ENCODE measurements at places on chromosomes 7 and 10. TPM values are rescaled to one million over a fixed set of nuclear protein-coding genes. Genes with fewer than 3 reads are reported as not detected.

GRCh38 chr10:86960003-86960862 is 1.8 kb downstream of the SNCG start:
- no peak overlapping the region for H3K27ac ChIP-seq
- no peaks in the 10 kb centered on the region for H3K36me3 ChIP-seq
- no peaks in the 10 kb centered on the region for H3K27me3 ChIP-seq
- H3K4me3 ChIP-seq = no peak overlapping the region

DNA sequence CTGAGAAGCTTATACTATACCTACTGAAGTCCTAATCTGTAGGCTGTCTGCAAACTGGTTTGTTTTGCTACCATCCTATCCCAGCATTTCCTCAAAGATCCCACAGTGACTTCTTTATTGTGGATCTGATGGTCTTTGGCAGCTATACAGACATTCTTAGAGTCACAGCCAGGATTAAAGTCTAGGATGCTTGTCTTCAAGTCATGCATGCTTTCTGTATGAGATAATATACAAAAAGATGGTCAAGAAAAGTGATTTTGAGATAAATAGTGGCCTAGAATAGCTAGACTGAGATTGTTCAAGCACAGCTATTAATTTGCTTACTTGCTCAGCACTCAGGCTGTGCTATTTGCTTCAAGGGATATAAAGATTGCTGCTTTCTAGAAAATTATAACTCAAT is 454.4 kb downstream of the AUTS2 start:
- no peaks in the 10 kb centered on the region for H3K4me1 ChIP-seq
- H3K27ac ChIP-seq = no peak overlapping the region
- DNase-seq = no peak
- no peaks in the 10 kb centered on the region for H3K36me3 ChIP-seq
- H3K4me3 ChIP-seq = no peak overlapping the region
- H3K27me3 ChIP-seq = peaks cover 2% of the 10 kb centered on the region

- no peak for DNase-seq
- H3K4me3 ChIP-seq = no peak overlapping the region
- H3K4me1 ChIP-seq = peaks cover 32% of the 10 kb centered on the region
- H3K36me3 ChIP-seq = peaks cover 2% of the 10 kb centered on the region
Measured at GRCh38 chr10:88794731-88795130, 7.8 kb upstream of the LIPM start.

DNA sequence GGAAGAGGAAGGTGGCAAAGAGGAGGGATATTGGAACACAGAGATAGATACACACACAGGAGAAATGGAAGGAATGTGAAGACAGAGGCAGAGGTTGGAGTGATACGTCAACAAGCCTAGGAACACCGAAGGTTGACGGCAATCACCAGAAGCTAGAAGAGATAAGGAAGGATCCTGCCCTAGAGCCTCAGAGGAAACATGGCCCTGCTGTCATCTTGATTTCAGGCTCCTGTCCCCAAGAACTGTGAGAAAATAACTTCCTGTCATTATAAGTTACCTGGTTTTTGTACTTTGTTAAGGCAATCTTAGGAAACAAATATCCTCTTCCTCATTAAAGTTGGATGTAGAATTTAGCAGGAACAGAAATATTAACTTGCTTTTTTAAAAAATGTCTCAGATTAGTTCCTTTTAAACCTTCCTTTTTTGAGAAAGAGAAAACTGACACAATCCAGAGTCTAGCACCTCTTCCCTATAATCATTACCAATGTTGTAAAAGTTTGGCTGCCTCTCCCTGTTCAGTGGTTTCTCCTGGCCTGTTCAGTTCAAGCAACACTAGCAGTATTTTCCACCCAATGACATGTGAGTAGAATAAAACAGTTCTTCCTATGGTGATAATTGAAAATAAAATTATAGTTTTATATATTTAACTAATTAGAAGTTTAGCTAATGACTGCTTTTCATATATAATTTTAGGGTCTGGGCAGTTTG is 28.8 kb upstream of the GNAI1 start:
- H3K4me3 ChIP-seq = no peak overlapping the region
- H3K27me3 ChIP-seq = peaks cover 2% of the 10 kb centered on the region
- peaks cover 19% of the 10 kb centered on the region for H3K4me1 ChIP-seq
- no peak overlapping the region for H3K27ac ChIP-seq
- H3K36me3 ChIP-seq = no peaks in the 10 kb centered on the region

DNA sequence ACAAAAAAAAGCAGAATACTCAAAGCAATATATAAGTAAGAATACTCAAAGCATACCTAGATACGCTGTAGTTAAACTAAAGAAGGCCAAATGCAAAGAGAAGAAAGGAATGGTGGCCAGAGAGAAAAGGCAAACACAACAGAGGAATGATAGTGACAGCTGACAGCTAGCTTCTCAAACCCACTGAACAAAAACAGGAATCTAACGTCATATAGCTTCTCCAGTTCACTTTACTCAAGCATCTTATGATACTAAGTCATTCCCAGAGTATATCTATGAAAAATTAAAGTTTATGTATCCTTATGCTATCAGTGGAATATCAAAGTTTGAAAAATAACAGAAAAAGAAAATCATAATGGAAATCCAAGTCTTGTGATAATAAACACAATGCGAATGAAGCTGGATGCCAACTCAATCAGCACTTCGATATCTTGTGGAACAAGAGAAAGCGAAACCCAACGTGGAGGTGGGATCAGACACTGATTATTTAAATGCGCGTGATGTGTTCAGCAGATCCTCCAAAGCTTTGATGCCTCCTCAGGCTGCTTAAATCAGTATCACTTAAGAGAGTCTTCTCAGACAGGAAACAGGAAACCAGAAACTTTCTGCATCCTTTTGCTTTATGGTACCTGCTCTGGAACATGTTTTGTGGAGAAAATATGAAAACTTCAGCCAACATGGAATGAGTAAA is 102.8 kb downstream of the PIP4K2A start:
- H3K36me3 ChIP-seq = peaks cover 55% of the 10 kb centered on the region
- H3K27ac ChIP-seq = peak overlapping the region; percentile 71
- peak overlapping the region; percentile 43 for H3K4me3 ChIP-seq
- no peaks in the 10 kb centered on the region for H3K27me3 ChIP-seq
- DNase-seq = peak; percentile 65
- H3K4me1 ChIP-seq = peaks cover 70% of the 10 kb centered on the region

DNA sequence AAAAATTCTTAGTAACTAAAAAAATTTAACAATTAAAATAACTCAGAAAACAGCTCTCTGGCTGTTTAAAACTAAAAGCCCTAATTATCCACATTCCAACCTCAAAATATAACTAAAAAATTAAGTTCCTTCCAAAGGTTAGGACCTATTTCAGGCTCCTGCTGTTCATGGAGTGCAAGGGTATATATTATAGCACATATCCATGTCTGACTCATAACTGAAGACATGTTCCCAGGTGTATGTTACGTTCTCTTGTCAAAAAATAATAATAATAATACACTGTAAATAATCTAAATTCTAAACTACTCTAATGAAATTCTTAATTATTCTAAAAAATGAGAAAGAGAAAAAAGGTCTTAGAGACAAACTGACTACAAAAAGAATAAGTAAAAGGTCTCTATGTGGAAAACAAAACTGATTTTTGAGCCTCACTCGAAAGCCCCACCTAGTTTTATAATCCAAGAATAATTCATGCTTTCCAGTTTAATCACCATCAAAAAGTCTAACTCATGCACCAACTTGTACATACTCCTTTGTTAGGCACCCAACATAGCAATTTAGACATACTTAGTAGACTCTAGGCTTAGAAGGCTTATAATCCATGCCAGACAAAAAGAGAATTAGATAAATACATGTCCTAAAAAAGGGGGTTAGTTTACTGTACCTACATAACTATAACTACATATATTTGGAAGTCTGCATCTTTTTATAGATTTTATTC is 171.4 kb downstream of the KMT2E start:
- no peak for DNase-seq
- no peaks in the 10 kb centered on the region for H3K27me3 ChIP-seq
- H3K36me3 ChIP-seq = peaks cover 9% of the 10 kb centered on the region

DNA sequence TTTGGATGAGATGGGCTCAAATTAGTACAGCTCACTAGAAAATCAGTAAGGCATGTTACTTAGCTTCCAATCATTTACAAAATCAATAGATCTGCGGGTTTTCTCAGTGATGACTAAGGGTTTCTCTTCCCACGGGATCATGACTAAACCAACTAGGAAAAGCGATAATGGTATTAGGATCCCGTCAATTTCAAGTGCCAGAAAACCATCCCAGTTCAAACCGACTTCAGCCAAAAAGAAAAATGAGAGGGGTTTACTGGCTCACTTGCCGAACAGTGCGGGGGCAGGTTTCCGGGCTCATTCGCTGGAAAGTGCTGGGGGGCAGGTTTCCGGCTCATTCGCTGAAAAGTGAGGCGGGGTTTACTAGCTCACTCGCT is 62.1 kb upstream of the LYZL2 start:
- no peak for DNase-seq
- no peak overlapping the region for H3K4me3 ChIP-seq
- peaks cover 55% of the 10 kb centered on the region for H3K36me3 ChIP-seq
- H3K27ac ChIP-seq = peak overlapping the region; percentile 63
- H3K27me3 ChIP-seq = no peaks in the 10 kb centered on the region
- H3K4me1 ChIP-seq = peaks cover 75% of the 10 kb centered on the region

DNA sequence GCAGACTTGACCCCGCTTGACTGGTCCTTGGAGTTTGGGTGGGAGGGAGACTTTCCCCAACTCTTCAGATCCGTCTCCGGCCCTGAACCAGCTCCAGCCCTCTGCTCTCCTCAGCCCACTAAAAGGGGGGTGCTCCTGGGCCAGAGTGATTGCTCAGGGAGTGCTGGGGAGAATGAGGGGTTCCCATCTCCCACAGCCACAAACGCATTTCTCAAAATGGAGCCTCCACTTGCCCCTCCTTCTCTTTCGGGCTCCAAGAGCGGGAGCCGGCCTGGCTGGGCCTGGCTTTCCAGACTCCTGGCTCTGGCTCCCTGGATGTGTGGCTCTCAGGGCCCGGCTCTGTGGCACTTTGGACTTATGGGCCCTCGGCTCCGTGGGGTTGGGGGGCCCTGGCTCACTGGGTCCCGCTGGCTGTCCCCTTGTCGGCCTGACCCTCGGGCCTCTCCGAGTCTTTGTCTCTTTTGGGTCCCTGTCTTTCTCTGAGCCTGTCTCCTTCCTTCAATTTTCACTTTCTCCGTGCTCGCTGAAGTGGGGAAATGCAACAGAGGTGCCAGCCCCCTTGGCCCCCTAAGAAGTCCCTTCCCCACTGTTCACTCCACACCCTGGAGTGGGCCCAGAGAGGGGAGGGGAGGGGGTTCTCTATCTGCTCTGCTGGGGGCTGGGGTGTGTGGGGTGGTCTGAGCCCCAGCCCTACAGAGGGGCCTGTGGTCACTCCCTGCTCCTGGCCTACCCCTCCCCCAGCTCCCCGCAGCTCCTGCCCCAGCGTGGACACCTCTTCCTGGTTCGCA is 713 bp downstream of the LZTS2 start:
- peaks cover 18% of the 10 kb centered on the region for H3K4me1 ChIP-seq
- no peak for DNase-seq
- H3K27me3 ChIP-seq = peaks cover 3% of the 10 kb centered on the region
- peaks cover 10% of the 10 kb centered on the region for H3K36me3 ChIP-seq
- H3K4me3 ChIP-seq = peak overlapping the region; percentile 68
- H3K27ac ChIP-seq = no peak overlapping the region

GRCh38 chr10:26064106-26064505 is 130.1 kb downstream of the MYO3A start:
- H3K36me3 ChIP-seq = no peaks in the 10 kb centered on the region
- no peak overlapping the region for H3K27ac ChIP-seq
- H3K27me3 ChIP-seq = peaks cover 1% of the 10 kb centered on the region
- no peak overlapping the region for H3K4me3 ChIP-seq
- H3K4me1 ChIP-seq = no peaks in the 10 kb centered on the region
- DNase-seq = no peak

DNA sequence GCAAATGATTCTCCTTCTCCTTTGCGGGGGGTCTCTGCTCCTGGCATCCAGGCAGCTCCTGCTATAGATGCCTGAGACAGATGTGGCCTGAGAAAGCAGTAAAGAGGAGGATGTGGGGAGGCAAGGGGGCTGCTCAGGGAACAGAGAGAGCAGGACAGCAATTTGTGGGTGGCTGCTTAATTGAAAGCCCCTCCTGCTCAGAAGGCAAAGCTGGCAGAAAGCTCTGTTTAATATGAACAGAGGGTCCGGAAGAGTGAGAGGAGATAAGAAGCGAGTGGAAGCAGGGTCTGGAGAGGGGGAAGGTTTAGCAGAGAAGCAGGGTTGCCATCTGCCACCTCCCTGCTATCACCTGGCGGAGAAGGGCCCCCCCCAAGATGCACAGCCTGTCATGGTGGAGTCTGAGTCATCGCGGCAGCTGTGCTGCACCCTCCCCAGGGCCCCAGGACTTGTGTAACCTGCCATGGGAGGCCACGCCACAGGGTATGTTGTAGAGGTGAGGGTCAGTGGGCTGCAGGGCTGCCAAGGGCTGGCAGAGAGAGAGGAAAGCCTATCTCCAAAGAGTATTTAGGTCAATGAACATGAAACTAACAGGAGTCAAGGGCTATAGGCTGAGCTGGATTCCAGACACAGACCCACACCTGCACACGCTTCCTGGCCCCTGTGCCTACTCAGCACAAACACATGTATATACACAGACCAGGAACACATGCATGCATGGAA is 1109.8 kb upstream of the AUTS2 start:
- no peaks in the 10 kb centered on the region for H3K27me3 ChIP-seq
- H3K4me3 ChIP-seq = no peak overlapping the region
- DNase-seq = no peak
- no peaks in the 10 kb centered on the region for H3K4me1 ChIP-seq
- H3K27ac ChIP-seq = no peak overlapping the region
- H3K36me3 ChIP-seq = no peaks in the 10 kb centered on the region

DNA sequence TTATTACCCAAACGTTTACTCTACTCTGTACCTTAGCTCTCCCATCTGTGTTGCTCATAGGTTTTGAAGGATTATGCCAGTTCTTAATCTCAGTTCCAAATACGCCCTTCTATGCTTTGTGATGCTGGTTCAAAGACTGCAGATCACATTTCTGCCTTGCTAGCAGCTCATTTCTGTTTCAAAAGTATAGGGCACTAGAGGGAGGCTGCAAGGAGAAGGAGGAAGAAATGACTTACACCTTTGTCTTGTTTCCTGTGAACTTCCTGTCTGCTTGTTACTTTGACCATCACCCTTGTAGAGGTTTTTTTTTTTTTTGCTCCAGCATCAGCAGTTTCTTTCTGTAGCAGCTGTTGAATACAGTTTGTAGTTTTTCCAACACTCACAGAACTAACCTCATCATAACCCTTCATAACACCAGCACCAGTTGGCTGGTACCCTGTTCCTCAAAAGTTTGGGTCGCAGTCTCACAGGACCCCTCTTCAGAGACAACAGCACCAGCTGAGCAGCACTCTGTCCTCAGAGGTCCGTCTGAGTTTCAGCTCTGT is 16.5 kb downstream of the SLK start:
- H3K4me1 ChIP-seq = peaks cover 59% of the 10 kb centered on the region
- H3K36me3 ChIP-seq = peaks cover 6% of the 10 kb centered on the region
- H3K4me3 ChIP-seq = peak overlapping the region; percentile 61
- H3K27ac ChIP-seq = peak overlapping the region; percentile 83
- no peaks in the 10 kb centered on the region for H3K27me3 ChIP-seq
- no peak for DNase-seq

- H3K4me3 ChIP-seq = no peak overlapping the region
- H3K36me3 ChIP-seq = no peaks in the 10 kb centered on the region
- no peak overlapping the region for H3K27ac ChIP-seq
- no peaks in the 10 kb centered on the region for H3K27me3 ChIP-seq
- DNase-seq = no peak
Measured at GRCh38 chr10:60376221-60377041, 13.2 kb downstream of the ANK3 start.

The GPRIN2 gene
- total RNA-seq = not detected

The ARHGAP22 gene
- total RNA-seq = 0.18 TPM

The DNAH11 gene
- 2.0 TPM for total RNA-seq

The PLPP4 gene
- total RNA-seq = not detected

The SPDYE8 gene
- total RNA-seq = not detected

The ADRB1 gene
- not detected for total RNA-seq

The BMPER gene
- total RNA-seq = not detected

The MPP7 gene
- total RNA-seq = 0.60 TPM

The CYP3A5 gene
- total RNA-seq = not detected
